T-helper 22 cell (primary cell): ENCODE measurements at places on chromosomes 12 and 14.

GRCh38 chr14:51776102-51776894, 84.1 kb upstream of the GNG2 start:
- DNase-seq = no peak

GRCh38 chr12:57772429-57773322, at the start of gene EEF1AKMT3:
Gene EEF1AKMT3, plus strand, starts transcription at chr12:57772614. Its CDS starts 111 bp downstream, at chr12:57772725.
- peak; percentile 19 for DNase-seq

GRCh38 chr14:104632781-104633180, 28.2 kb upstream of the TMEM179 start:
- no peak for DNase-seq

GRCh38 chr14:63288853-63289252, 29.9 kb downstream of the GPHB5 start:
- no peak for DNase-seq

DNA sequence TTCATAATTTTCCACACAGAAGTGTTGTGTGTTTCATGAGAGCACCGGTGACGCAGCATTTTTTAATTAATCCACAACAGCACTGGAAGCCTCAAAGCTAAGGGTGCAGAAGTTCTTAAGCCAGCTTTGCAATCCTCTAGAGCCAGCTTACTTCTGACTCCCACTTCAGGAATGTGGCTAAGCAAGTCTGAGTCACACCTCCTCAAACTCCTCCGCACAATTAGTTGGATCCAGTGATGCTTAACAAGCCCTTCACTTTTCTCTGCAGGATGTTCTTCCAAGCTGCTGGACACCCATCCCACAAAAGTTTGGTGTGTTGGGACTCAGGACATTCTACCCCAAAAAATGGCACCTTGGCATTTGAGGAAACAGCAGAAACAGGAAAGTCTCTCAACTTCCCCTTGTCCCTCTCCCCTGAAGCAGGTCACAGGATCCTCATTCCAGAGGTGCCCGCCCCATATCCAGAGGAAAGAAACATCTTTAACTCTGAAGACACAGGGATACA, 210.0 kb downstream of the PPM1H start:
- no peak for DNase-seq

- no peak for DNase-seq
Observed at GRCh38 chr12:49349266-49349665, 2.6 kb downstream of the DNAJC22 start.

DNA sequence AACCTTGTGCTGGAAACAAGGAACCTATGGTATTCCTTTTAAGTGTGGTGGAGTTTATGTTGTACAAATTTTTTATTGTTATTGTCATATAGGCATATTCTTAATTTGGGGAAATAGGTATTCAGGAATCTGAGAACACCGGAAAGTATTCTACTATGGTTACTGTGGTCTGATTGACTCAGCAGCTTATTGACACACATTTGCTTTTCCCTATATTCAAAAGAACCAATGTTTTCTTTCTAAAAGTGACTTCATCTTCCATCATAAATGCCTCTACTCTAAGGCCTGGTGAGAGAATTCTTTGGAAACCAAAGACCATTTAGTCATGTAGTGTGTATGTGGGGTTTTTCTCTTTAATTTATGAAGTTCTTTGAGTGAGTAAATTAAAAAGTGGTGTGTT, 474.8 kb downstream of the TMTC2 start:
- DNase-seq = no peak

DNA sequence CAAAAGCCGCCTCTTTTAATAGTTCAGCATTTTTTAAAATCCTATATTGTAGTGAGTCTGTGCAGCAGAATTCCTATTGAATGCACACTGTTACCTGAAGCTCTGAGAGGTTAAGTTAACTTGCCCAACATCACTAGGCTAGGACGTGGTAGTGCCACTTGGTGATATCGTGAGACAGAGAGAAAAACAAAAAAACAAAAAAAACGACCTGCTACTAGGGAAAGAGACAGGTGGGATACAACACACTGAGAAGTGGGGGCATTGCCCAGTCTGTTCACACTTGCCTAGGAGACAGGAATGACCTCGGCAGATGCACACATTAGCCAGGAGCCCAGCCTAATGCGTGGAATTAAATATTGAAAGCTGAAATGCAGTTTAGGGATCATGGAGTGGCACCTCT, 129.7 kb upstream of the CCND2 start:
- DNase-seq = no peak

DNA sequence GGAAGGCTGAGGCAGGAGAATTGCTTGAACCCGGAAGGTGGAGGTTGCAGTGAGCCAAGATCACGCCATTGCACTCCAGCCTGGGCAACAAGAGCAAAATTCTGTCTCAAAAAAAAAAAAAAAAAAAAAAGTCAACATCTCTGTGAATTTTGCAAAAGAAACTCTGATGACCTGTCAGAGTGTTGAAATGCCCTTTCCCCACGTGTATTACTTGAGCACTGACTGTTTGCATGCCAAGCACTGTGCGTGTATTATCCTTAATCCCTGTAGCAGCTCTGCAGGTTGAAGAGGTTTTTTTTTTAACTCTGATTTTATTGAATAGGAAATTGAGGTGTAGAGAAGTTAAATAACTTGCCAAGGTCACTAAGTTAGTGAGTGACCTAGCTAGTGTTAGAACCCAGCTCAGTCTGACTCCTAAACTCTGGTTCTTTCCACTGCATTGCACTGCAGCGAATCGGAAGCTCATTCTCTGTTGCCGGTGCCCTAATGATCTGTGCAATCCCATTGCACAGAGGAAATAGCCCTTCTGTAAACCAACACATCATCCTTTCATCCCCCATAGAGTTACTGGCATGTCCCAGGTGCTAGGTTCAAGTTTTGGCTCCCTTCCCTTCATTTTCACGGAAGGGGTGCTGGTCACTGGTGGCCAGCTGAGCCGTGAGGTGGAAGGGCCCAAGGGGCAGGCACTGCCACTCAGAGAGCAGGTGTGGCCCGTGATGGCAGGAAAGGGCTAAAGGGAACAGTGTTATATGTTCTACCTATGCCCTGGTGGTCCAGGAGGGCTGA, 122.3 kb downstream of the EML1 start:
- no peak for DNase-seq

- DNase-seq = no peak
Observed at GRCh38 chr12:20109676-20110075, 258.7 kb upstream of the PDE3A start.

- no peak for DNase-seq
Observed at GRCh38 chr12:77600468-77600843, 230.2 kb upstream of the NAV3 start.

GRCh38 chr14:49966971-49967630, 74.2 kb downstream of the ARF6 start:
- DNase-seq = no peak
